GM12865 (cell line): ENCODE measurements at places on chromosomes 4 and X.

DNA sequence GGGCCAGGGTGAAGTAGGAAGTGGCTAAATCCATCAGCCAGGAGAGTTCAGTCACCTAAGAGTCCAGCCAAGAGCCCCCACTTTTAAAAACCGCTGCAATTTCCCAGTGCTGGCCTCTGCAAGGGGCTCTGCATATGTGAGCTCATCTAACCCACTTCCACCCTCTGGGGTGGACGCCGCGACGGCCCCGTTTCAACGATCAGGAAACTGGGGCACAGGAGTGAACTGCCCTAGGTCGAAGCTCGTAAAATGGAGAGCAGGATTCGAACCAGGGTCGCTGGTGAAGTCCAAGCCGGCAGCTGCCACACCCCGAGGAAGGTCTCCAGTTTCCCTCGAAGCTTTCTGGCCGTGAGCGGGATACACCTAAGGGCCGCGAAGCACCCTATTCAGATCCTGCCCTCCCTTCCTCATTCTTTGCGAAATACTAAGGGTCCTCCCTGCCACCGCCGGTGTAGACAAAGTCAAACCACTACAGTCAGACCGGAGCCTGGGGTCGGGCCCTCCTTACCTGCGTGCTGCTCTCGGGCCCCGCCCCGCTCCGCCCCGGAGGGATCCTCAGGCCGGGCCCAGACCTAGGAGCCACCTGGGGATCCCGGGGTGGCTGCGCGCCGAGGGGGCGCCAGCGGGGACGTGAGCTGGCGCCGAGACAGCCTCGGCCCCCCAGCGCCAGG lies 446 bp downstream of the EVC2 start:
- DNase-seq = no peak

GRCh38 chr4:112234952-112235609 lies 3.5 kb downstream of the AP1AR start:
- DNase-seq = peak; percentile 81

GRCh38 chr4:98480535-98480934 lies 177.9 kb downstream of the TSPAN5 start:
- DNase-seq = no peak

GRCh38 chrX:7485061-7485460 lies 337.1 kb upstream of the PUDP start:
- no peak for DNase-seq

DNA sequence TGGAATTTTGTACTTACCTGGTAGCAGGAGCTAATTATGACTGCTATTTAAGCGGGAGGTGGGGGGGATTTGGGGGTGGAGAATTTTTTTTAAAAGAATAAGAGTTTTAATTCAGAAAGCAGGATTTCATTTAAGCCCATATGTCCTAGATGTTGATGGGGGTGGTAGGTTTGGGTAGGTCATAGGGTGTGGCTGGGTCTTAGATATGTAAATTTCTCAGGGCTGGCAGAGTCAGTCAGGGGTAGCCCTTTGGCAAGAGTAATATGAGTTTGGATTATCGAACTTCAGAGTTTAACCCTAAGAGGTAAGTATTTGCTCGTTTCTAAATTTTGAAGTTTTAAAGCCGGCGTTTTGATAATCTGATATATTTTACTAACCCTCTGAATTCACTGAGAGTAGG lies 35.2 kb upstream of the COX18 start:
- no peak for DNase-seq

DNA sequence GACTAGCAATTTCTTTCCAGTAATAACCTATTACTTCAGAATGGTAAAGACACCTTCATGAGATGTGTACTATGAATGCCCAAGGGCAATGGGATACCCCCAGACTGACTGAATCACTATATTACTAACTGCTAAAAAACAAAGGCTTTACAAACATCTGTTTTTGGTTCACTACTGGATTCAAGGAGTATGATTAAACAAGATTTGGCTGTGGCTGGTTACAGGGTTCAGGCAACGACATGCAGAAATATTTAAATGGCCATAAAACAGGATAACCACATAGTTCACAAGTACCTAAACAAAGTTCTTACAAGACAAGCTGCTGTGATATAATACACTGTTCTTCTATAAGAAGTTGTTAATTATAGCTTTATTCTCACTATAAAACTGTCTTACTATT lies 128.2 kb downstream of the FRYL start:
- DNase-seq = no peak

- DNase-seq = no peak
These were observed 758.6 kb downstream of the PDHA2 start for GRCh38 chr4:96598465-96598864.

- no peak for DNase-seq
These were observed 9.4 kb upstream of the CDS1 start for GRCh38 chr4:84573385-84574068.

DNA sequence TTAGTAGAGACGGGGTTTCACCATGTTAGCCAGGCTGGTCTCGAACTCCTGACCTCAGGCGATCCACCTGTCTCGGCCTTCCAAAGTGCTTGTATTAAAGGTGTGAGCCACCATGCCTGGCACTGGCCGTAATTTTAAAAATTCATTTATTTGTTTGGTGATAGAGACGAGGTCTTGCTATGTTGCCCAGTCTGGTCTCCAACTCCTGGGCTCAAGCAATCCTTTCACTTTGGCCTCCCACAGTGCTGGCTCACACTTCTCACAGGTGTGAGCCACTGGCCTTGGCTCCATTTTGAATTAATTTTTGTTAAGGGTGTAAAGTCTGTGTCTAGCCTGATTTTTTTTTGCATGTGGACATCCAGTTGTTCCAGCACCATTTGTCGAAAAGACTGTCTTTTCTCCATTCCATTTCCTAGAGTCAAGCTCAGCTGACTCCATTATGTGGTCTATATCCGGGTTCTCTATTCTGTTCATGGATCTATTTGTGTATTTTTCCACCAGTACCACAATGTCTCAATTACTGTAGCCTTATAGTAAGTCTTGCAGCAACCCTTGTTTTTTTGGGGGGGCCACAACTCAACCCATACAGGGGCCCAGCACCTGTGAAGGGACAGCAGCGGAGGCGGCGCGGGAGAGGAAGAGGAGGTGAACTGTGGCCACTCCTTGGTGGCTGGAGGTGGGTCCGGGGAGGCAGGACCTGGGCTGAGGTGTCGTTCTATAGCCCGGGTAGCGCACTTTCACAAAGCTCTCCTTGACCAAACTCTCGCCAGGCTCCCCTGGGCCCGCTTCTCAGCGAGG lies 1.5 kb upstream of the NSD2 start:
- no peak for DNase-seq

DNA sequence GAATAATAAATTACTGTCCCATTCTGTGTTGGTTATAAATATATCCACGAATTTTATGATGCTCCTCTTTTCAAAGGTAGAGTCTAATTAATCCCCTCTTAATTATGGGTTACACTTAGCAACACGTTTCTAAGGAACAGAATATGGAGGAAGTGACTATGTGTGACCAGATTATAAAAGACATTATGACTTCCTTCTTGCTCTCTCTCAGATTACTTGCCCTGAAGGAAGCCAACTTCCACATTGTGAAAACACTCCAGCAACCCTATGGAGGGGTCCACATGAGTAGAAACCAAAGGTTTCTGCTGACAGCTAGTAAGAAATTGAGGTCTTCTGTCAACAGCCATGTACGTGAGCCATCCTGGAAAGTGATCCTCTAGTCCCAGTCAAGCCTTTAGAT lies 59.3 kb downstream of the WDFY3 start:
- no peak for DNase-seq

DNA sequence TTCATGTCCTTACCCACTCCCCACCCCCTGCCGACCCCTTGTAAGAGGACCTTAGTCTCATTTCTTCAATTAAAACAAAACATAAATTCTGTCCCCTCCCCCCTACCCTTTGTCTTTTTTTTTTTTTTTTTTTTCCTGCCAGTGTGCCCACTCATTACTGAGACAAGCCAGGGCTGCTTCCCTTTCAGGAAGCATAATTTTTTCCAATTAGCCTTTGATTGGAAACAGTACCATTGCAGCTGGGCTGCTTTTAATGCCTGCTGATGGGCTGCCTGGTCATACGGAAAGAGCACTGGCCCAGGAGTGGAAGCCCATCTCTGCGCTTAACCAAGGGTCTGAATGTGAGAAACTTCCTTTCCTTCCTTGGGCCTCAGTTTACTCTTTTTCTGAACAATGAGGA lies 18.6 kb upstream of the CAPN6 start:
- DNase-seq = no peak

- DNase-seq = no peak
These were observed 359.9 kb upstream of the CNKSR2 start for GRCh38 chrX:21014326-21014725.

GRCh38 chr4:66926687-66927086 lies 618.6 kb downstream of the CENPC start:
- DNase-seq = no peak

- no peak for DNase-seq
These were observed 109.6 kb downstream of the GUCY2F start for GRCh38 chrX:109372291-109372690.

DNA sequence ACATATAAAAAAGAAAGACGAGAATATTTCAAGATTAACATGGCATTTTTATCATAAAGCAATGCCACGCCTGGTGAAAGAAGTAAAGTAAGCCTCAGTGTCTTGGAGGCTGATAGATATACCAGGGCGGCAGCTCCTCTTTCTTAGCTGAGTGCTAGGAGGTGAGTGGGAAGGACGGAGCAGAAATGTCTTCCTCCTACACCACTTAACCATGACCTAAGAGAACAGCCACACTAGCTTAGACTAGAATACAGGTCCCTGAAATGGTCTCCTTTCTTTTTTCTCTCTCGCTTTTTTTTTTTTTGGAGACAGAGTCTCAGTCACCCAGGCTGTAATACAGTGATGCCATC lies 75.0 kb downstream of the NAF1 start:
- no peak for DNase-seq

DNA sequence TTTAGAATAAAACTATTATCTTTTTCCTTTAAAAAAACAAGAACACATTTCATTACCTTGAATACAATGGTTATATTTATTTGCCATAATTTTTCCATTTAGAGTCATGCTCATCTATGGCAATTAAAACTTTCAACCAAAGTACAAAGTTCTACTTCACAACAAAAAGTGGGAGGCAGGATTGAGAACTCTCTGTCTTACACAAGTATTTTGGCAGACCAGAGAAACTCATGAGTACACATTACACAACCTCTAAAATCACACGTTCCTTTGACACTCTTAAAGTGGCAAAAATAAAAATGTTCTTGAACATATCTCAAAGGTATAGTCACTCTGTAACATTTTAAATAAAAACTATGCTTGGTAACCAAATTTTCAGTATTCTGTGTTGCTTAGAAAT lies 213.4 kb downstream of the IL15 start:
- no peak for DNase-seq

GRCh38 chr4:86050496-86050895 lies 309.4 kb downstream of the MAPK10 start:
- DNase-seq = no peak

DNA sequence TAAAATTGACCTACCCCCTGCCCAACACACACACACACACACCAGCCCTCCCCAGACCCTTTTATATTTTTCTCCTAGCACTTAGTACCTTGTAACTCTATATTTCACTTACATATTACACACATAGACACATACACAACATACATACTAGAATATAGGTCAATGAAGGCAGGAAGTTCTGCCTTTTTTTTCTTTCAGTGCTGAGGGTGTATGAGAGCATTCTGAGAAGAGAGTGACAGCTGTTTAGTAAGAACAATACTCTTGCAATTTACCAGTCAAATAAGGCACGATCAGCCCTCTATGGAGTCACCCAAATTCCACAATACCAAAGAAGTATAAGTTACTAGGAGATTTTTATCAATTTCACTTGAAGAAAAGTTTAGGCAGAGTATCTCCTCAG lies 33.5 kb downstream of the ACE2 start:
- DNase-seq = no peak

GRCh38 chrX:87571964-87572363 lies 54.4 kb downstream of the KLHL4 start:
- DNase-seq = no peak

DNA sequence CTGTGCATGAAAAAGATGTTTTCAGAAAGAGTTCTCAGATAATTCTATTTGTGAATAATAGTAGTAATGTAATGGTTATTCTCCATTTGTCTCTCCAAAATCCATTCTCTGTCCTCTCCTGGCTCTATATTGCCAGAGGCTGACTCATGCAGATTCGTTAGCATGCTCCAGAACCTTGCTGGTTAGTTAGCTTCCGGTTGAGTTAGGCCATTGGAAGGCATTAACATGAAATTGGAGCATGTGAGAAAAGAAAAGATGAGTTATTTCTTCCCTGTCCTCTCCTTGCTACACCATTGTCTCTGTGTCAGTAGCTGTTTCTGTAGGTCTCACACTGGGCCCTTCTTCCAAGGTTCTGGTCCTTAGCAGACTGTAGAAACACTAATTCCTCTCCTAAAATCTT lies 23.5 kb upstream of the PRDM8 start:
- DNase-seq = no peak

DNA sequence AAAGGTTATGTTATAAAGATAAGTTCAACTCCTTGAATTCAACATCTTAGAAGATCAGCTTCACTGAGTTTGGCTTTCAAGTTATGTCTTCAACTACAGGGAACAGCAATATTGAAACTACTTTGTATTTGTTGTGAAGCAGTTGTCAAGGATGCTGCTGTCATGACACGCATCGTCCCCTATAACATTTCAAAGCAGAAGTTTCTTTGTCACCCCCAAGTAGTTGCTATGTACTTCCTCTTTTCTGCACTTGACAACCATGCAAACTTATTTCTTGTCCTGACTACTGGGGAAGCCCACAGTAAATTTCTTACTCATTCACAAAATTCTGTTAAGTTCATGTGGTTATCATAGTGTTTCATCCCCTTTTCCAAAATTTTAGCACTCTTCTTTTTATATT lies 14.3 kb downstream of the ANTXR2 start:
- DNase-seq = peak; percentile 94

- no peak for DNase-seq
These were observed 116.5 kb downstream of the MAML3 start for GRCh38 chr4:140037353-140038030.

DNA sequence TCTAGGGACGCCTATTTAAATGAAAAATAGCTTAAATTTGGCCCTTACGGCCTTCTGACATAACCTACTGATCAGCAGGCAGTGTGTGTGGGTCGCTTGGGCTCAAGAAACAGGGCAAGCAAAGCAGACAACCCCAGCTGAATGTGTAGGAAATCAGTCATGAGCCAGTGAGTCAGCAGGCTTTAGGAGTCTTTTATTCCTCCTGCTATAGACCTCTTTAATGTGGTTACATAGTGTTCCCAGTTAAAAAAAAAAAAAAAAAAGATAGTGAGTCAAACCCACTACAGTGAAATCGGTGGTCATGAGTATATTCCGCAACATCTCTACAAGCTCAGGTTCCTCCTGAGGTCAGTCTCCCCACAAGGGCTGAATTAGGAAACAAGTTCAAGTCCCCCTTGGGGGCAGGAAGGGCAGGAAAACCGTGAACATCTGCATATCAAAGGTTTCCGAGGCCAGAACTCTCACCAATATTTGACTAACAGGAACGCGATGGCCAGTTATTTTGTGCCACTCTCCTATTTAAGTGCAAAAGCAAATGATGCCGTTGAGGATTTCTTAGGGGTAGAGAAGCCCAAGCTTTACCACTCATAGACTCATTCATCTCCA lies 32.7 kb downstream of the ACSL1 start:
- DNase-seq = no peak
